Foreskin fibroblast (primary cell): ENCODE measurements at places on chromosomes 2 and 18.
A peak's percentile ranks its signal among the peaks of the same experiment; 100 is the strongest.

DNA sequence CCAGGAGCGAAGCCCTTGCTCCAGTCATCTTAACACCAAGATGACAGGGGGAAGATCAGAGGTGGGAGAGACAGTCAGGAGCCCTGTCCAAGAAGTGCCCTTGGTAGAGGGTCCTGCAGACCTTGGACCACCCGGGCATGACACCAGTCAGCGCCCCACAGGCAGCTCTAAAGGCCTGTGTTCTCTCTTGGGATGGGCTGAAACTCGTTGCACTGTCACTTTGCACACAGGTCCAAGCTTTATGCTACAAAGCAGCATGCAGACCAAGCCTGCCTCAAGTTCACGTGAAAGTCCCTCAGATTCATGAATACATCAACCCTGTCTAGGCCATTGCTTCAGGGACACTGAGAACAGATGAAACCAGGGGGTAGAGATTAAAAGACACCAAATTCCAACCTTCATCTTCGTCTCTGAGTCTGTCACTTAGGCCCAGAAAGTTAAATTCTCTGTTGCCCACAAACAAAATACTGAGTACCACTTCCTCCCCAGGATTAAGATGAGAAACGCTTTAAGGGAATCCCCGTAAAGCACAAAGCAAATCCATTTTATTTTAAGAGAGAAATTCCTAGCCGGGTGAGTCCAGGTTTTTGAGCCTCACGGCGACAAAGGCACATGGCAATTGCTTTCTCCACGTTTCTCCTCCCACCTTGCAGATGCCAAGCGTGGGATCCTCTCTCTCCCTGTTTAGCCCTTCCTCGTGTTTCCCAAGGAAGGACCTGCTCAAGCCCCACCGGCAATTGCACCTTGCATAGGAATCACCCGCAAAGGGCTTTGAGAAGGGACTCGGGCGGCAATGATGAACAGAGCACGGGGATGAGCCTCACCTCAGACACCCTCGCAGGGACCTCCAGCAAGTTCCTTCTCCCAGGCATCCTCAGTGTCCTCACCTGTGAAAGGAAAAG lies 75.0 kb upstream of the ID2 start:
- DNase-seq, result no peak

DNA sequence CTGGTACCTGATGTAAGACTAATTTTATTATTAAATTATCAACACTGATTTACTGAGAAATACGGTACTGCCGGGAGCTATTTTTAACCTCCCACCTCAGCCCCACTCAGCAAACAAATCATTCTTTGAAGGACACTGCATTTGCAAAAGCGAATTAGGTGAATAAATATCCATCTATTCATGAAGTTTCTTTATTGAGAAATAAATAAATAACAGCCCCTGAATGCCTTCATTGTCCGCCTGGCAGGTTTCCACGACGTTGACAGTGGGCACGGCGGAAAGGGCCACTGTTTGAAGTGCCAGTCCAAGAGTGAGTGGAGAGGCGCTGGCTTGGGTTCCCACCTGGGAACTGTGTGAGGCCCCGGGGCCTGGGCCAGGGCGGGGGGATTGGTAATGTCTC lies 15.7 kb downstream of the C1QL2 start:
- DNase-seq, result no peak

- peak; percentile 39 for DNase-seq
Observed at GRCh38 chr2:39419282-39420223, 17.5 kb downstream of the MAP4K3 start.

DNA sequence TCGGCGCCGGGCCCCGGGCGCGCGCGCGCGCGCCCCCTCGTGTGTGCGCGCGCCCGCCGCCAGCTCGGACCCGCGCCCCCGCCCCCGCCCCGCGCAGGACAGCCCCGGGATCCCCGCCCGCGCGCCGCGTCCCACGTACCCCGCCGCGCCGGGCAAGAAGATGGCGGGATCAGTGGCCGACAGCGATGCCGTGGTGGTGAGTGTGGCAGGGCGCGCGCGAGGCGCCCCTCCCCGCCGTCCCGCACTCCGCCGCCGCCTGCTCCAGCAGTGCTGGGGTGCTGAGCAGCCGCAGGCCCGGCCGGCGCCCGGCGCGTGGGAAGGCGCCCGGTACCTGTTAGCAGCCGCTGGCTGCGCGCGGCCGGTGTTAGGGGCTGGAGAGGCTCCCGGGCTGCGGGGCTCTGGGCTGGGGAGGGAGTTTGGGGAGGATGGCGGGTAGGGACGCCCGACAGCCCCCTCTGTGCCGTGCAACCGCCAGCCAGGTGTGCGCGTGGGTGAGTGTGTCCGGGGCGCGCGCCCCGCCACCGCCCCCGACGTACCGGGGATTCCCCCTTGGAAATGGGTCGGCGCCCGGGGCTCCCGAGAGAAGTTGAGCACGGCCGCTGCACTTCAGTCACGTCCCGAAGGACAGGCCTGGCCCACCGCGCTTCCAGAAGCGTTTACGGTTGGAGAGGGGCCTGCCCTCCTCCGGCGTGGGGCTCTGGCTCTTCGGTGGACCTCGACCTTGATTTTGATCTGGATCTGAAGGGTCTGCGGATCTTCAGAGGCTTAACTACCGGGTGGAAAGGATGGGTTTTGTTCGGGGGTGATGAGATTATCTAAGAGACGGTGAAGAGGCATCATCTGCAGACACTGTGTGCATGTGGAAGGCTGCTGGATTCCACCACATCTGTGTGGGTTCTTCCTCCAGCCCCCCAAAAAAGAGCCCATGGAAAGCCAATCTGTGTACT lies 697 bp downstream of the LGALSL start:
- peak; percentile 24 for DNase-seq

- no peak for DNase-seq
Observed at GRCh38 chr2:31725444-31725843, 144.7 kb upstream of the SRD5A2 start.

- DNase-seq, result no peak
Observed at GRCh38 chr2:33204945-33205344, 258.2 kb downstream of the LTBP1 start.

- peak; percentile 73 for DNase-seq
Observed at GRCh38 chr18:33761363-33761762, 183.3 kb downstream of the ASXL3 start.

GRCh38 chr2:100208141-100208770 lies 65.9 kb upstream of the AFF3 start:
- DNase-seq, result peak; percentile 20

GRCh38 chr2:163119966-163120365 lies 281.4 kb upstream of the KCNH7 start:
- DNase-seq, result no peak

DNA sequence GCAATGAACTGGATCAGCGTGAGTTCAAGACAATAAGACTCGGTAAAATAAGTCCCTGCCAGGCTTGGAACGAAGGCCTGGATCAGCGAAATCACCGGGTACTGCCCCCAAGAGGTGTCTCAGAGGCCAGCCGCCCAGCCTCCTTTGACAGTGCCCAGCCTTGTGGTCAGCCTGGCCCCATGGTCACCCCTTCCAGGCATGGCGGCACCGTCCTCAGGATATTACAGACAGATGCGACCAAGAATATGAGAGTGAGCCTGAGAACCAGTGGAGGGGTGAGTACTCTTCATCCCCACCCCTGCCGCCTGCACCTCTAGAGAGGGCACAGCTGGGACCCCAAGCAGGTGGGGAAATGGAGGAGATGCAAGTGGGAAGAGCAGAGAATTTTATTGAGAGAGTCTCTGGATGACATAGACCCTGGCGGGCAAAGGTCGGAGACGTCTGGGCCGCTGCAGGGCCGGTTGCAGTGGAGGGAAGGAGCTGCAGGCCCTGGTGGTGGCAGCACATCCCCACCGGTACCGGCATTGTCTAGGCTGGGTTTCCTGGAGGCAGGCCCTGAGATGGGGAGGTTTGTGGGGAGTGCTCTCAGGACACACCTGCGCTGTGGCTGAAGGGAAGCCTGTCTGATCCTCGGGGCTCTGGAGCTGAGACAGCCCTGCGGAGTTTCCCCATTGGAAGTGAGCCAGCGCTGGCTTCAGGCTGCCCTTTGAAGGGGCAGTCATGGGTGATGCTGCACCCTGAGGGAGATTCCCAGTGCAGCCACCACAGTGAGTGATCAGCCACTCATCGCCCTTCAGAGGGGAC lies 190.0 kb downstream of the SEPTIN10 start:
- DNase-seq, result no peak

GRCh38 chr2:156349605-156350004 lies 17.1 kb upstream of the NR4A2 start:
- DNase-seq, result no peak

- DNase-seq, result peak; percentile 85
Observed at GRCh38 chr2:159124441-159124911, 156.0 kb downstream of the TANC1 start.

DNA sequence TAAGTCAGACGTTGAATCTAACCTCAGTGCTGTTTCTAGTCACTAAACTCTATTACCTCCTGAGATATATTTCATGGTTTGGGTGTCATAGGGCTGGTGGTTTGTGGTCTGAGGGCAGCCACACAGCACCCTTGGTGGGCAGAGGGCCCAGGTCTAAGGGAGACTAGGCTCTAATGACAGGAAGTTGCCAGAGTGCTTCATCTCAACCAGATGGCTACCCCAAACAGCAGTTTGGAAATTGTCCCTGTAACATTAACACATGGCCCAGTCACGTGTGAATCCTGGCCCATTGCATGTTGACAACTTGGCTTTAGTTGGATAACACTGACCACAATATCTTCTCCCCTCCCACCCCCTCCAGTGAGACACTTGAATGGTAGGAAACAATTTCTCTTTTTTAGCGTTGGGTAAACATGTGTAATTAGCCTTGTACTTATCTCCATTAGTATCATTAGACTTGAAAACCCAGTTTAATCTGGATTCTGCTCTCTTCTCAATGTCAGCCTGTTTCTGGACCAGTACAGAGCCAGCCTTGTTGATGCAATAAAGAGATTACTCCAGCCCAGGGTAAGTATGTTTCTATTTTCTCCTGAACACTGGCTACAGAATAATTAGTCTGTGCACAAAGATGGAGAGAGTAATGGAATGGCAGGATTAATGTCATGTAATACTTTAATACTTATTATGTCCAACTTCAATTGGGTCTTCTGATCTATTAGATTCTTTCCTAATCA lies 187.8 kb upstream of the SIX3 start:
- no peak for DNase-seq

GRCh38 chr2:102437122-102437521 lies 14.2 kb downstream of the IL18RAP start:
- DNase-seq, result peak; percentile 17

DNA sequence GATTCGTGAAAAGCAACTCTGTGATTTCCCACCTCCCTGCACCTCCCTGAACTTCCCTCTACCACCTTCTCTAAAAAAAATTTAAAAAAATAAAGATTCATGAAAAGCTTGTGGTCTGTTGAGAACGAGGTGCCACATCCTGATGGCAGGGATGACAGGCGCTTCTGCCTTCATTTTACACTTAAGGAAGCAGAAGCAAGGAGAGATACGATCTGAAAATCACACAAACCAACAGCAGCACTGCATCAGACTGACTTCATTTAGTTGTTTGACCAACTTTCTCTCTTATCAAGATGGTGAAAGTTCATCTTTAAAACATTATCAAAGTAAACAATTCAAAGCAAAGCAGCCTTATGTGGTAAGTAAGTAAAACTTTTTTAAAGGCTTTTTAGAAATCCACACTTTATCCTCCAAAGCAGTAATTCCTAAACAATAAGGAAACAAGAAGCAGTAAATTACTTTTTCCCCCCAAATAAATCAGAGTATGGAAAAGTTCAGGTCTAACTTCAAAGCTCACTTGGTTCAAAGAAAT lies 15.5 kb downstream of the WDFY1 start:
- no peak for DNase-seq

DNA sequence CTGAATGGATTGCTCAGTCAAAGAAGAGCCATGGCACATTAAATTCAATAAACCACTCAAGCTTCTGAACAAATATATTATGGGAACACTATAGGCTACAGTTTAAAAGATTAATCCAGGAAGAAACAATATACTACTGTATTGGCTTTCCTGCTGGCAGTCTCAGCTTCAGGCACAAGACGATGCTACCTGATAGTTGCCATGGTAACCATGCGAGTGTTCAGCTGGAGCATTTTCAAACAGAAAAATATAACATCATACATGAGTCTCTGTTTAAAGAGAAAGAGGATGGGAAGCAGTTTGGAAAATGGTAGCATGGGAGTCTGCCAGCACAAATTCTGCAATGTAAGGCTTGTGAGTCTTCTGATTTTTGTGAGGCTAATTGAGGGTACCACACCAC lies 65.9 kb upstream of the CPO start:
- DNase-seq, result no peak

- peak; percentile 73 for DNase-seq
Observed at GRCh38 chr2:101063352-101064124, 61.4 kb downstream of the RPL31 start.

- no peak for DNase-seq
Observed at GRCh38 chr2:195666113-195666712, 9.2 kb downstream of the SLC39A10 start.

DNA sequence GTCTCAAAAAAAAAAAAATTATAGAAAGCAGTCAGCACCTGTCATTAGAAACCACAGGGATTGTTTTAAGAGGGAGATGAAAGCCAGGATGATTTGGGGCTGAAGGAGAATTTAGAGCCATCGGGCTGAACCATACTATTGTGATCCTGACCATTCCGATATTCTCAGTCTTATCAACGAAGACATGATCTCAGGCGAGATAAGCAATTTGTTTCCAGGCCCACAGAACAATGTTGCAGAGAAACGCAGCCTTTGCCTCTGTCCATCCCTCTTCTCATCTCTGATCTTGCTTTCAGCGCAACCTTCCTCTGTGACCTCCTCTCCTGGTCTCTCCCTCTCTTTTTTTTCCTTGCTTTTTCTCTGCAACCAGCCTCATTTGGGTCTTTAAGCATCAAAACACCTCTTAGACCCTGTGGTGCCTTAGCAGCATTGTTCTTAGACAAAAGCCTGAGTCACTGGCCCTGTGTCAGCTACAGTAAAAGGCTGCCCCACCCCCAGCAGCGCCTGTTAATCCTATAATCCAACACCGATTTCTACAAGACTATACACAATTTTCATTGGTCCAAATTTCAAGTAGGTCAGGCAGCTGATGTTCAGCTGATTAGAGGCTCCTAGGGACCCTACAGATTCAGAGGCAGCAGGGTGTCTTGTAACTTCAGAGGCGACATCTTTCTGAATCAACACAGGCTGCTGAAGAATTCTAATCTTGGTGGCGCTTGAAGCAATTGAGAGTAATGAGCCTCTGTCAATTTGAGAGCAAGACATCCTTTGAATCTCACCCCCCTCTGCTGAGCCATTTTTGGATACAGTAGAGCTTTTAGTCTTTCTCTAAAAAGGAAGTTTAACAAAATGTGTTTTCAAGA lies 206.0 kb downstream of the NCK2 start:
- DNase-seq, result no peak

GRCh38 chr2:143528021-143528420 lies 398.8 kb downstream of the ARHGAP15 start:
- DNase-seq, result peak; percentile 77

DNA sequence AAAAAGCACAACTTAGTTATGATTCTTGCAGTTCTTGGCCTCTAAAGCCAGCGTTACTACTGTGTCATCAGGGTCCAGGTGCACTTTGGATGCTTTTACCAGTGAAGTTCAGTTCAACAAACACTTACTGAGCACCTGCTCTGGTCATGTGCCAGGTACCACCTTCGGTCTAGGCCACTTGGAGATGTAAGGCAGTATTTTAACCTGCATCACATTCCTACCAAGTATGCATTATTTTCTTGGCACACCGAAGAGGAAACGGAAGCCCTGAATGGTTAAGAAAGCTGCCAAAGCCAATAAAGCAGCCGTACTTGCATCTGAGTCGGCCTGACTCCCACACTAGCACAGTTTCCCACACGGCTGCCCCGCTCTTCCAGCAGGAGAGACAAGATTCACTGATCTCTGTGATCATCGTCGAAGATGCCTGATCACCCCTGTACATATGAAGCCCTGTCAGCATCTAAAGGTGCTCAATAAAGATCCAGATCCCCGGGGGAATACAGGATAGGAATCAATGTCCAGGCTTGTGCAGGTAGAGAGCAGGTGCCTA lies 427.1 kb downstream of the EIPR1 start:
- DNase-seq, result no peak

- no peak for DNase-seq
Observed at GRCh38 chr2:170322140-170322766, 144.3 kb downstream of the MYO3B start.
